ENCODE measurements at places on chromosomes 6 and 20.

DNA sequence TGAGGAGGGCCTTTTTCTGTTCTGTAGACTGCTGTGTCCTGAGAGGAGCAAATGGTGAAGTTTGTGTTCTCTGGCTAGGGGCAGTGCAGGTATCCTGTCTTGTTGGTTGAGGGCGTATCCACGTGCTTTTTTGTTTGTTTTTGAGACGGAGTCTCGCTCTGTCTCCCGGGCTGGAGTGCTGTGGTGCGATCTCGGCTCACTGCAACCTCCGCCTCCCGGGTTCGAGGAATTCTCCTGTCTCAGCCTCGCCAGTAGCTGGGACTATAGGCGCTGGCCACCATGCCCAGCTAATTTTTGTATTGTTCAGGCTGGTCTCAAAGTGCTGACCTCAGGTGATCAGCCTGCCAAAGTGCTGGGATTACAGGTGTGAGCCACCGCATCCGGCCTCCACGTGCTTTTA, 10.8 kb upstream of the PXDC1 start:
- DNase-seq, result no peak

DNA sequence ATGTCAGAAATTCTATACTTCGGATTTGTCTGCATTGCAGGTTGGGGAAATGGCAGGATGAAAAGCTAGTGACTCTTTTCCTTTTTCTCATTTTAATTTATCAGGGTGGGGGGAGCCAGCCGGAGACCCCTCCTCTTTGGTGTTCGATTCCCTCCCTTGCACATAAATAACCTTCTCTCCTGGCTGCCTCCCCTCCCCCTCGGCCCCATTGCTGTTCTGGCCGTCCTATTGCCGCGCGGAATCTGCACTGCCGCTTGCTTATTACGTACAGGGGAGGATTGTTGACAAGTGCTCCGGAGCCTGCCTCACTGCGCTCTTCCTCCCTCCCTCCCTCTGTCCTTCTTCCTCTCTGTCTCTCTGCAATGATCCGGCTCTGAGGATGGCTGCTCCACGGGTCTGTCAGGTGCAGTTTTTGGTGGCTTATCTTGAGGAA, 154.7 kb downstream of the JARID2 start:
- DNase-seq, result no peak

DNA sequence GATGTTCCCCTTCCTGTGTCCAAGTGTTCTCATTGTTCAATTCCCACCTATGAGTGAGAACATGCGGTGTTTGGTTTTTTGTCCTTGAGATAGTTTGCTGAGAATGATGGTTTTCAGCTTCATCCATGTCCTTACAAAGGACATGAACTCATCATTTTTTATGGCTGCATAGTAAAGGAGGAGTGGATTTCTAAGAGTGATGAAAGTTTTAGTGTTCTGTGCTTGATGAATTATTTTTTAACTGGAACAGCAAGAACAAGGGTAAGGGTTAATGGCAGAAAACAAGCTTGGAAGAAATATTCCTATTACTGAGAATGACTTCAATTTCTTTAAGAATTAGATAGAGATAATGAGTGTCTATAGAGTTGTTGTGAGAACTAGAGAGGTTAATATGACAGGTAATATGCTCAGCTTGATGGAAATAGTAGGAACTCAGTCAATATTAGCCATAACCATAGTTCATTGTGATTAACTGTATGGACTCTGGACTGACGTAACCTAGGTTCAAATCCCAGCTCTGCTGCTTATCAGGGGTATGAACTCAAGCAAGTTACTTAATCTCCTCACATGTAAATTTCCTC, 190.0 kb downstream of the RPS12 start:
- no peak for DNase-seq

DNA sequence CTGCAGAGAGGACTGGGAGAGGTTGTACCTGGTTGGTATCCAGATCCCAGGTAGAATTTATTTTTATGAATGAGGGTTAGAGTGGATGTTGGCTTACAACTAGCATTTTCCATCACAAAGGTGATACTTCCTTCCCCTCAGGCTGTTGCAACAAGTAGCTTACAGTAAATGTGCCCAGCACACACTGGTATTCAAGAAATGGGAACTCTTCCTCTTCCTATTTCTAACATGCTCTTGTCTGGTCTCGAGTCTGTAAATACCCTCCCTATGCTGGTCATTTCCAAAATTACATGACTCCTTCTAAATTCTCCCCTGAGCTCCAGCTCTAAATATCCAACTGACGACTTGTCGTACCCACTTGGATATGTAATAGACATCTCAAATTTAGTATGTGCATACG, 90.1 kb upstream of the FOXC1 start:
- no peak for DNase-seq

DNA sequence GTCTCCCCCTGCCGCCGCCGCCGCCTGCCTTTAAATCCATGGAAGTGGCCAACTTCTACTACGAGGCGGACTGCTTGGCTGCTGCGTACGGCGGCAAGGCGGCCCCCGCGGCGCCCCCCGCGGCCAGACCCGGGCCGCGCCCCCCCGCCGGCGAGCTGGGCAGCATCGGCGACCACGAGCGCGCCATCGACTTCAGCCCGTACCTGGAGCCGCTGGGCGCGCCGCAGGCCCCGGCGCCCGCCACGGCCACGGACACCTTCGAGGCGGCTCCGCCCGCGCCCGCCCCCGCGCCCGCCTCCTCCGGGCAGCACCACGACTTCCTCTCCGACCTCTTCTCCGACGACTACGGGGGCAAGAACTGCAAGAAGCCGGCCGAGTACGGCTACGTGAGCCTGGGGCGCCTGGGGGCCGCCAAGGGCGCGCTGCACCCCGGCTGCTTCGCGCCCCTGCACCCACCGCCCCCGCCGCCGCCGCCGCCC, 474 bp downstream of the CEBPB start:
- DNase-seq, result peak; percentile 46

GRCh38 chr20:2873747-2874041, 413 bp downstream of the PTPRA start:
- peak; percentile 51 for DNase-seq

DNA sequence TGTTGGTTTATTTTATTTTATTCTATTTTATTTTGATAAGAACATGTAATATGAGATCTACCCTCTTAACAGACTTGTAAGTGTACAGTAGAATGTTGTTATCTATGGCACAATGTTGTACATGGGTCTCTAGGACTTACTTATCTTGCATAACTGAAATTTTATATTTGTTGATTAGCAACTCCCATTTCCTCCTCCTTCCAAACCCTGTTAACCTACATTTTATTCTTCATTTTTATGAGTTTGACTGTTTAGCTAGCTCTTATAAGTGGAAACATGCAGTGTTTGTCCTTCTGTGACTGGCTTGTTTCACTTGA, 37.9 kb upstream of the BCAS1 start:
- no peak for DNase-seq

DNA sequence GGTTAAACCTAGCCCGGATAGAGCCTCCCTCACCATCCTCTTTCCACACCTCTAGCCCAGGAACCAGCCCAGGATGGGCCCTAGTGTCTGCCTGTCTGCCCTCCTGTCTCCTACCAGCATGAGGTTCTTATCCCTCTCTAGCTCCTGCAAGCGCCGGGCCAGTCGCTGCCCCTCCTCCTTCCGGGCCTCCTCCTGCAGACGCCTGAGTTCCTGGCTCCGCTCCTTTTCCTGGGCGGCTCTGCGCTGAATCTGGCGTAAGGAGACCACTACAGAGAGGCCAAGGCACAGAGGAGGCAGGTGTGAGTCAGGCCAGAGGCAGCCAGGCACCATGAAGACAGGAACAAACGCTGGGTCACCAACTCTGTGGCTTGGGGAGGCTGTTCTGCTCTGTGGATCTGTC, 4.3 kb upstream of the PSORS1C2 start:
- no peak for DNase-seq

DNA sequence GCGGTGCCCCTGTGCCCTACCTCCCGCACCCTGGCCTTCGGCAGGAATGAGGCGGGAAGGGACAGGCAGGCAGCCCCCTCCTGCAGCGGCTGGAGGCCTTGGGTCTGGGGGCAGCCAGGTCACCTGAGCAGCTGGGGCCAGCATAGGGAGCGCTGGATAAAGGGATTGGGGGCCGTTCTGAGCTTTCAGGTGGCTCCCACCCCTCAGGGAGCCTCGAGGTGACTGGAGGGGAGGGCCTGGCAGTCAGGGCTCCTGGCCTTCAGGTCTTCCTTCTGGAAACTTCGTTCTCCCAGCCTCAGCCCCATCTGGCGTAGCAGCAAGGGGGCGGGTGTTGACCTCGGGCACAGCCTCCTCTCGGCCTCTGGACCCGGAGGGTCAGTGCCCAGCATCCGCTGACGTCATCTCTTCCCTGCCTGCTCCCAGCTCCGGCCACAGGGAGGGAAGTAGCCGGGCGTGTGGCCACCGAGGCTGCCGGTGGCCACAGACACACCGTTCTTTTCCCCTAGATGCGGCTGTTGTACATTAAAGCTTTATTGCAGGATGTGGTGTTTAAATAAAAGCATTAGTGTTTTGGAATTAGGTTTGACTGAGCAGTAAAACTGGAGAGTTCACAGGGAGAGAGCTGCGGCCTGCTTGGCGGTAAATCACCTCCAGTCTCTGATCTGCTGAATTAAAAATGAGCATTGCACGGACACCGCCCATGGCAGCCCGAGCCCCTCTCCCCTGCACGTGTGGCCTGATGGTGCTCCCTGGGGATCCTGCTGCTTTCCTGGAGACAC, 80.0 kb upstream of the GATA5 start:
- no peak for DNase-seq

DNA sequence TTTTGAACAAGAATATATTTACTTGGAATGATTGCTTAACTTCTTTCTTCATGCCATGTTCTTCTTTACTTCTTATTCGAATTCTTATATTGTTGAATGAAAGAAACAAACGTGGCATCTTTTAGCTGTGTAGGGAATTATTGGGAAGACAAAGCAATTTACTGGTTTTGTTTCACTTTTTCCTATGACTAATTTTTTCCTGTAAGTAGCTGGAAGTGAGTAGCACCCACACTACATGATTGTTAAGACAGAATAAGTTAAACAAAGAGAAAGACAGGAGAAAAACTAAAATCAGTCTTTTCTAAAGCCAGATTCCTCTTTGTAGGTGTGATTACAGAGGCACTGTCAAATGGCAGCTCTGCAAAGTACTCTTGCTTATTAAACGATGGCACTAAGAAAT, 593.4 kb downstream of the EYS start:
- DNase-seq, result no peak

DNA sequence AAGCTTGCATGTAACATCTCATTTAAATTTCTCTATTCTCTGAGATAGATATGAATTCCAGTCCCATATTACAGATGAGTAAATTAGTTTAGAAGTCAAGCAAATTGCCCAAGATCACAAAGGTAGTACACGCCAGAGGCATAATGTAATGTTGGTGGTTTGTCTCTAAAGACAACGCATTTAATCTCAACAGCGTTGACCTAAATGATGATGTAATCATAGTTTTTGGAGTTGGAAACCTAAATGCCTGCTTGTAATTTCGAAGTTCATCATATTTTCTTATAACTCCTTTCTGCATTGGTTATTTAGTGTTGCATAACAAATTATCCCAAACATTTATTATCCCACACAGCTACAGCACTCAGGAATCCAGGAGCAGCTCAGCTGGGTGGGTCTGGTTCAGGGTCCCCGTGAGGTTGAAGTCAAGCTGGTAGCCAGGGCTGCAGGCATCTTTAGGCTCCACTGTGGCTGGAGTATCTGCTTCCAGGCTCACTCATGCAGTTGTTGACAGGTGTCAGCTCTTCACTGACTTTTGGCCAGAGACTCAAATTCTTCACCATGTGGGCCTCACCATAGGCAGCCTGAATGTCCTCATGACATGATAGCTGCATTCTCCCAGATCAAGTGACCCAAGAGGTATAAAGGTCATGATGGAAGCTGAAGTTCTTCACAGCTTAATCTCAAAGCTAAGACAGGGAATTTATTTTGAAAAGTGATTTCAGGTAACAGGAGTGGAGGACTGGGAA, 122.0 kb upstream of the SPTLC3 start:
- DNase-seq, result no peak

GRCh38 chr6:75126518-75126917, 79.3 kb downstream of the COL12A1 start:
- DNase-seq, result no peak

- DNase-seq, result no peak
Measured at GRCh38 chr20:3195590-3196237, 8.8 kb downstream of the DDRGK1 start.

DNA sequence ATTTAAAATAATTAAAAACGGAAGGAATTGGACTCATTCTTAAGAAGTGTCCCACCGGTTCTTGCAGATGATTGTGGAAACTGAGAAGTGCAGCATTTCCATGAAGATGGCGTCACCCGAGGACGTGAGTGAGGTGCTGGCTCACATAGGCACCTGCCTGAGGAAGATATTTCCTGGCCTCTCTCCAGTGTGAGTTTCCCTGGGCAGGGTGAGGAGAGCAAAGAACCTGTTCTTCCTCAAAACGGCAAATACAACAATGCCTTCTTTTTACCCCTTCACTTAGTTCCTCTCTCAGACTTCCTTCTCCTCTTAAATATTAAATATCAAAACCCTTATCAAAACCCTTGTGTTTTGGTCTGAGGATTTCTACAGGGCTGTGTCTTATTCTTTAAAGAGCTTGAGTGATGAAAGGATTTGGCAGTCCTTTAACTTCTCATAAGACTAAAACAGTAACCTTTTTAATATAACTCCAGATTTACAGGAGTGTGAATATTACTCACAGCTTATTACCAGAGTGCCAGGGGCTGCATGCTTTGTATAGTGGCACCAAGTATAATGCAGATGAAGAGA, 156.3 kb downstream of the CARMIL1 start:
- no peak for DNase-seq

DNA sequence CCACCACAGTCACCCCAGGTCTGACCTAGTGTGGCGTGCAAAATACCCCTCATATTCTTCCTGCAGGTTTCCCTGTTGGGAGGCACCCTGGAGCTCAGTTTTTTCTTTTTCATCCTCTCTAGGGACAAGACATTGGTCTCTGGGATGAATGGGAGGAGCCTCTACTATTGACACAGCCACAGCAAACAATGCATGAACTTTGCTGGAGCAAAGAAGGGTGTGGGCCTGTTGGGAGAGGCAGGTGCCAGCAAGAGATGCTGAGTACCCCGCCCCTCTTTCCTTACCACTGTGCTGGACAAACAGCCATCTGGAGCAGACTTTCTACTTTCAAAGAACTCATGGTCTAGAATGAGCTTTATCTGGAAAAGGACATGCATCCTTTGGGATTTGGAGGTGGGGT, 10.1 kb downstream of the TGM3 start:
- no peak for DNase-seq

- no peak for DNase-seq
Measured at GRCh38 chr20:50604451-50604850, 86.9 kb downstream of the RIPOR3 start.

- DNase-seq, result no peak
Measured at GRCh38 chr6:4707011-4707410, 69.2 kb upstream of the CDYL start.

GRCh38 chr6:169779092-169779815, 27.8 kb downstream of the ERMARD start:
- no peak for DNase-seq

DNA sequence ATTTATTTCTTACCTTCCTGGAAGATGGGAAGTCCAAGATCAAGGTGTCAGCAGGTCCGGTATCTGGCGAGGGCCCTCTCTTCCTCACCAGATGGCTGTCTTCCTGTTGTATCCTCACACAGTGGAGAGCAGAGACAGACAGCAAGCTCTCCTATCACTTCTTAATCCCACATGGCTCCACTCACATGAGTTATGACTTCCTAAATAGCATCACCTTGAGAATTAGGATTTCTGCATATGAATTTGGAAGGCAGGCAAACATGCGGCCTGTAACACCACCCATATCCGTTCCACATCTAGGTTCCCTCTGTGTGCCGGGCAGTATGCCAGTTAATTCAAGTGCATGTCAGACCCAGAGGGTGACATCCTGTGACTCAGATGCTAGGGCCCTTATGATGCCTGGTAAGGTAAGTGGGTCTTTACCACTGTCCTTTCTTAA, 2.1 kb downstream of the RAET1E start:
- DNase-seq, result peak; percentile 33
